ENCODE measurements at places on chromosomes 11 and 22.

DNA sequence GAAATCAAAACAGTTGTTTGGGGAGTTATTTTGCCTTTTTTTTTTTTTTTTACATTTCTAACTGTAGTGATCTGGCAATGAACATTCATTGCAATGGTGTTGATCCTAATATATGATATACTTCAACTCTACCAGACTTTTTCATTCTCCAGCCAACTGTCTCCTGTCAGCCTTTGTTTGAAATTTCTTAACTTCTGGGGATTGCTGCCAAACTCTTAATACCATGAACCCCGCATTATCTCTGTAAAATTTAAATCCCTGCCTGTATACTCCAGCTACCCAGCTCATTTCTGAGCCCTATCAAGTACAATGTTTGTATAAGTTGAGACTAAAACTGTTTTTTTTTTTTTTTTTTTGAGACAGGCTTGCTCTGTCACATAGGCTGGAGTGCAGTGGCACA lies 280.7 kb downstream of the TTC28 start:
- DNase-seq, result no peak

GRCh38 chr22:47780281-47780875 lies 1017.9 kb downstream of the TBC1D22A start:
- no peak for DNase-seq

DNA sequence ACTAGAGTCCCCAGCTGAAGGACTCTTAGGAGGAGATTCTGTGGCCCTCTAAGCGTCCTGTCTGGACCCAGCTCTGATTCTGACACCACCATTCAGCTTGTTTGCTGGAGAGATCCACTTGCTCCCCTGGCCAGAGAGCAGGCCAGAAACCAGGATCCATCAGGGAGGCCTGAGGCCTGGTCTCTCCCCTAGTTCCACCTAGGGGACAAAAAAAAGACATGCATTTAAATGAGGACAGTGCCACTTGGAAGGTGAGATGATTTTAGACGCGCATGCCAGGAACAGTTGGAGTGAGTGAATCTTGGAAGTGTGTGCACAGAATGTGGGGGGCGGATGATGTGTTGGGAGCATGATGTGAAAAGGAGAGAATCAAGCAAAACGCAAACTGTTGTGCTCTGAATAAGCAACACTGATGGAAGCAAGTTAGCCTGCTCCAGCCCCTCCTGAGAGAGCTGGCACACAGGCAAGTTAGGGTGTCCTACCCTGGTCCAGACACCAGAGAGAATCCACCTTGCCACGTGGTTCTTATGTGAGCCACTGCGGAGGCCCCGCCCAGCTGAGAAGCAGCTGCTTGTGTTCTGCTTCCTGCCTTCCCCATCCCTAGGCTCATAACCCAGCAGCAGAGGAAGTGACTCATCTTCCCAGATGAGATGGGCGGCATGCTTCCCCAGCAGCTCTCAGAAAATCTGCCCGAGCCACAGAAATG lies 8.0 kb upstream of the SLCO2B1 start:
- peak; percentile 85 for DNase-seq

DNA sequence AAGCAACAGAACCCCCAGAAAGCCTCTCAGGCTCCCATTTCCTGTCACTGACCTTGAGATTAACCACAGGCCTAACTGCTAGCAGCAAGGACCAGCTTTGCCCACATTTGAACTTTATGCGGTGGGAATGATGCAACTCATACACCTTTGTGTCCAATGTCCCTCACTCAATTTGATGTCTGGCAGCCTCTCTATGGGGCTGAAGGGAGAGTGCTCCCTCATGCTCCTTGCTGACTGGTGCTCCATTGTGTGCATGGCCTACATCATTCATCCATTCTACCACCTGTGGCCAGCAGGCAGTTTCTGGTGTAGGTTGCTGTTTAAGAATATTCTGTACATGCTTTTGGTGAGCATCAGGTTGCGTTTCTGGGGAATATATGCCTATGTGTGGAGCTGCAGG lies 31.9 kb downstream of the KCNQ1OT1 start:
- DNase-seq, result no peak

DNA sequence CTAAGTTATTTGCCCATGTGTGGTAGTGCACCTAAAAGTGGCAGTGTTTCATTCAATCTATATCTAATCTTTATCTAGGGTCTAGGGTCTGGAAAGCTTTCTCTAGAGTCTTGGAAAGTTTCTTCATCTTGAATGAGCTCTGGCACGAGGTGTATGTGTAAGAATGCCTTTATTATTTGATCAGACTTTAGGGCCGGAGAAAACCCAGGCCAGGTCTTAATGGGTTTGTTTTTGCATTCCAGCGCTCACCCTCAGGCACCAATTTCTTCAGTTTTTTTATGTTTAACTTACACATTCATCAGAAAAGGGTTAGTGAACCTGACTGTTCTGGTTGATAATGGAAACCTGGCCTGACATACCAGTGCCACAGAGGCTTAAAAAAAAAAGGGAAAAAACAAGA lies 68.3 kb upstream of the SLN start:
- no peak for DNase-seq

- no peak for DNase-seq
Measured at GRCh38 chr11:118240999-118241763, 11.0 kb downstream of the MPZL3 start.

DNA sequence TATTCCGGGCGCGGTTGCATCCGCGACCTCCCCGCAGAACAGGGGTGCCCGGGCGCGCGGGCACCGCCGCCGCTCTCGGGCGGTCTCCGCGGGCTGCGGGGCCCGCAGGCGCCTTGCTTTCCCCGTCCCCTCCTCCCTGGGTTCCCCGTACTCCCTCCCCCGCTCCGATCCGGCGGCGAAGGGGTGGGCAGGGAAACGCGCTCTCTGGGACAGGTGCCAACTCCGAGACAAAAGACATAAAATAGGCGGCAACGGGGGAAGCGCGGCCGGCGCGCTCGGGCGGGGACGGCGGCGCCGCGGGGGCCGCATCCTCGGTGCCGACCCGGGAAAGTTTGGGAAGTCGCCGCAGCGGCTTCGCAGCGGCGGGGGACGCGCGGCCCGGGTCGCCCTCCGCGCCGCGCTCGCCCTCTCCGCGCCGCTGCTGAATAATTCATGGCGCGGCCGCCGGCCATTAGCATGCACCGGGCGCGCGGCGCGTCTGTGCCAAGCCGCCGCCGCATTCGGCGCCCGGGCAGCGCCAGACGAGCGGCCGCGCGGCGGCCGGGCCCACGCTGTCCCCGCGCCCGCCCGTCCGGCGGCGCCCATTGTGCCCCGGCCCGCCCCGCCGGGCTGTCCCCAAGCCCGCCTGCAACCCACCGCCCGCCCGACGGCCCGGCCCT lies 78.7 kb upstream of the PPARA start:
- peak; percentile 76 for DNase-seq

GRCh38 chr22:20431511-20432192 lies 6.0 kb downstream of the SCARF2 start:
- no peak for DNase-seq

DNA sequence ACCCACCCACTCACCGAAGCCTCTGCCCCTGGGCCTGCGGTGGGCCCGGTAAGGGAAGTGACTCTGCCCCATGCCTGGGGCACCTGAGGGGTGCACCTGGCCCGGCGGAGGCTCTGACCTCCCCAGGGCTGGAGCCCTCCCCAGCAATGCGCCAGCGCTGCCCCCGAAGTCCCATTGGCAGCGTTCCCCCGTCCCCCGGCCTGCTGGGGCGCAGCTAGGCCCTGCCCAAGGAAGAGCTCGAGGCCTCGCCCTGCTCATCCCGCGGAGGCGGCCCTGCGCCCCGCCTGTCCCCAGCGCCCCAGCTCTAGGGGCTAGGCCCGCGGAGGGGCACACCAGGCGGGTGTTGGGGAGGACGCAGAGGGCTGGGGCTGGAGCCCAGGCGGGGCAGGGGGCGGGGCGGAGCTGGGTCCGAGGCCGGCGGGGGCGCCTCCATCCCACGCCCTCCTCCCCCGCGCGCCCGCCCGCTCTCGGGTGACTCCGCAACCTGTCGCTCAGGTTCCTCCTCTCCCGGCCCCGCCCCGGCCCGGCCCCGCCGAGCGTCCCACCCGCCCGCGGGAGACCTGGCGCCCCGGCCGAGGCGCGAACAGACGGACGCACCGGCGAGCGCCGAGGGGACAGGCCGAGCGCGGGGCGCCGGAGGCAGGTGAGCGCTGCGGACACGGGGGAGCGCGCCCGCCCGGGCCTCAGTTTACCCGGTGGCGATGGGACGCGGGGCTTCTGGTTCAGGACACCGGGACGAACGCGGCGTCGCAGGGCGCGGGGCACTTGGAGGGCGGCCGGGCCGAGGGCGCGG lies at the start of gene EPS8L2:
Gene EPS8L2, plus strand, starts transcription at position 586 of the 793 bp plus-strand sequence. CDS start 3,177 bp downstream, outside the sequence.
- no peak for DNase-seq

DNA sequence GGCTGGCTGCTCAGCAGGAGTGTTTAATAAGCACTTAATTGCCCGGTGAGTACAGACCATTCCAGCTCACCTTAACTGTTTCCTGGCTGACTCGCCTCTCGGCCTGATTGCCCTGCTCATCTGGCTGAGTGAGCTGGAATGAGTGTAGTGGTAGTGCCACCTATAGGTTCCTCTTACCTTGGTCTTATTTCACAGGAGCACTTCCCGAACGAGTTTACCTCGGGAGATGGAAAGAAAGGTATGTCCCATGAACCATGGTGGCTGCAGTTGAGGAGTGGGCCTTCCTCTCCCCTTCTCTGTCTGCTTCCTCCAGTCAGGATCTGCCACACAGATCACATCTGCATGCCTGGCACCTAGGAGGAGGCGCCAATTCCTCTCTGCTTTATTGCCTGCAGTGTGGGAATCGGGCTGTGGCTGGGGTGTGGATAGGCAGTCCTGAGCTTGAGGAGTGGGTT lies 26.7 kb downstream of the UPB1 start:
- no peak for DNase-seq

GRCh38 chr22:35995348-35995747 lies 33.3 kb downstream of the RBFOX2 start:
- no peak for DNase-seq

DNA sequence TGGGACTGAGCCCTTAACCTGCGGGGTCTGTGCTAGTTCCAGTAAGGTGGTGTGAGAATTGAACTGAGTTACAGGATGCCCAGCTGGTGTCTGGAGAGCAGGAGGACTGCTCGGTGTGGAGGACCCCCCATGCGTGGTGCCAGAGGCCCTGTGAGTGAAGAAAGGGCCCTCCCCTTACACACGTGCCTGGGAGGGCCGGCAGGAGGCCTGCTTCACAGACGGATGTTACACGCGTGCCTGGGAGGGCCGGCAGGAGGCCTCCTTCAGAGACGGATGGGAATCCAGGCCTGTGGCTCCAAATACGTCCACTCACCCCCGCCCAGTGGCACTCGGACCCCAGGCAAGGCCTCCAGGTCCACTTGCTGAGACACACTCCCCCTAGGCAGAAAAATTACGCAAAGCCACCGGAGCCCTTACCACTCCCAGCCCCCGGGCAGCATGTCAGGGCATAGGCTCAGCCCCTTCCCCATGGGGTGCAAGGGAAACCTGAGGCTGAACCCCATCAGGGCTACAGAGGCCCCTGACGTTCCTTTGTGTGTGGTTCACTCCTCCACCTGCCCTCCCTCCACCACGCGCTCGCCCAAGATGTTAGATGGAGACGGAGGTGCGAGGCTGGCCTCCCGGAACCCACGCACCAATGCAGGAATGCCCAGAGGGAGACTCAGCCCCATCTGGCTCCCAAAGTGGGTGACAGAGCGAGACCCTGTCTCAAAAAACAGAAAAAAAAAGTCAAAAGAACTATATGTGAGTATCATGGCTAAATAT lies 227.8 kb downstream of the BRD1 start:
- no peak for DNase-seq

GRCh38 chr11:116334596-116334995 lies 438.2 kb downstream of the BUD13 start:
- no peak for DNase-seq

DNA sequence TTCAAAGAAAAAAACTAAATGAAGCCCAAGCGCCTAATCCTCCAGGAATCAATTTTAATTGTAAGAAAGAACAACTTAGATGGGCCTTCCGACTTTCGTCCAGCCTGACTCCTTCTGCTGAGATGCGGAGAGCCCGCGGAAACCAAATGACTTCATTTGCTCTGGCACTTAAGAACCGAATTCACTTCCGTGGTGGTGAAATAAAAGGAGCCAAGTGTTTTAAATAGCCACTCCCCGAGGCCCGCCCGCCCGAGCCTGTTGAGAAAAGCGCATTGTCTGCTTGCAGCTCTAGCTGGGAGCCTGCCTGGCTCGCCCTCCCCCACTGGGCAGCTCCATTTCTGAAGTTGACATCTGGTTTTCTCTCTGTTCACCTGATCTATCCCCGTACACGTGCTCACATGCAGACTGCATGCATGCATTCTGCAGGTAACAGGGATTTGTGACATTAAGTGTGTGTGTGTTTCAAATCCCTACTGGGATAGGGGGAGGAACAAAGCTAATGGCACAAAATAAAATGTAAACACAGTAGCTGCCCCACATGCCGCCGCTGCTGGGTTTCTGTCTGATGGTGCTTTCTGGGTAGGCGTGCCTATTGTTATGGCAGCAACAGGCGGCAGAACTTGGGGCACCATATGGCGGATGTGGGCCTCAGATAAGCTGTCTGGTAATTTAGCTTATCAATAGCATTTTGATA lies 6.2 kb downstream of the TEAD1 start:
- peak; percentile 35 for DNase-seq

- no peak for DNase-seq
Measured at GRCh38 chr11:70680781-70681281, 282.5 kb downstream of the CTTN start.

GRCh38 chr11:3796346-3796745 lies 1.0 kb downstream of the NUP98 start:
- DNase-seq, result no peak

DNA sequence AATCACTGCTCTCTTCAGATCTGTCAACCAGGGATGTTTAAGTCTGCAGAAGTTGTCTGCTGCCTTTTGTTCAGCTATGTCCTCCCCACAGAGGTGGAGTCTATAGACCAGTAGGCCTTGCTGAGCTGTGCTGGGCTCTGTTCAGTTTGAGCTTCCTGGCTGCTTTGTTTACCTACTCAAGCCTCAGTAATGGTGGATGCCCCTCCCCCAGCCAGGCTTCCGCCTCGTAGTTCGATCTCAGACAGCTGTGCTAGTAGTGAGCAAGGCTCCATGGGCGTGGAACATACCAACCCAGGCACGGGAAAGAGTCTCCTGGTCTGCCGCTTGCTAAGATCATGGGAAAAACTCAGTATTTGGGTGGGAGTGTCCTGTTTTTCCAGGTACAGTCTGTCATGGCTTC lies 27.6 kb upstream of the CASP12 start:
- no peak for DNase-seq

- DNase-seq, result no peak
Measured at GRCh38 chr22:47206666-47207218, 444.3 kb downstream of the TBC1D22A start.

GRCh38 chr22:40769761-40770160 lies 49.4 kb downstream of the SLC25A17 start:
- no peak for DNase-seq

DNA sequence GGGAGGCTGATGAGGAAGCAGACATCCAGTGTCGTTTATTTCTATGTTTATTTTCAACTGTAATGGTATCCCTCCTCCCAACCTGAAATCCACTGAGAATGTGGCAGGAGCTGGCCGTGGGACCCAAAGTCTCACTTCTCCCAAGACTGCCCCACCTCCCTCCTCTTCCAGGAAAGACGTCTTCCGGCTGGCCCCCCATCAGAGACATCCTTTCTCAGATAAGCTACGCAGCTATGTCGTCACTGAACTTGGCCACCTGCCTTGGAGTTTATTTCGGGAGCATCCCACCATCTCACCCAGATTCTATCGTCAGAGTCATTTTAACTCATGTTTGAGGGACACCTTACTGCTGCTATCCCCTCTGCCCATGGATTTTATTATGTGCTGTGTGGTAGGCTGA lies 13.9 kb downstream of the TMEM184B start:
- no peak for DNase-seq

GRCh38 chr22:37195921-37196320 lies 7.9 kb upstream of the C1QTNF6 start:
- DNase-seq, result no peak

GRCh38 chr11:58004664-58005063 lies 19.0 kb upstream of the OR9Q1 start:
- no peak for DNase-seq

- DNase-seq, result no peak
Measured at GRCh38 chr11:46736615-46737014, 17.6 kb downstream of the F2 start.

Data from amygdala (tissue), 56 donors.